Posterior vena cava (tissue), 2 donors: ENCODE measurements at places on chromosomes 1 and 21.

GRCh38 chr21:22711636-22712035 lies 1713.4 kb downstream of the NCAM2 start:
- no peak for DNase-seq

GRCh38 chr1:77489910-77490309 lies 192.5 kb downstream of the ZZZ3 start:
- no peak for DNase-seq

DNA sequence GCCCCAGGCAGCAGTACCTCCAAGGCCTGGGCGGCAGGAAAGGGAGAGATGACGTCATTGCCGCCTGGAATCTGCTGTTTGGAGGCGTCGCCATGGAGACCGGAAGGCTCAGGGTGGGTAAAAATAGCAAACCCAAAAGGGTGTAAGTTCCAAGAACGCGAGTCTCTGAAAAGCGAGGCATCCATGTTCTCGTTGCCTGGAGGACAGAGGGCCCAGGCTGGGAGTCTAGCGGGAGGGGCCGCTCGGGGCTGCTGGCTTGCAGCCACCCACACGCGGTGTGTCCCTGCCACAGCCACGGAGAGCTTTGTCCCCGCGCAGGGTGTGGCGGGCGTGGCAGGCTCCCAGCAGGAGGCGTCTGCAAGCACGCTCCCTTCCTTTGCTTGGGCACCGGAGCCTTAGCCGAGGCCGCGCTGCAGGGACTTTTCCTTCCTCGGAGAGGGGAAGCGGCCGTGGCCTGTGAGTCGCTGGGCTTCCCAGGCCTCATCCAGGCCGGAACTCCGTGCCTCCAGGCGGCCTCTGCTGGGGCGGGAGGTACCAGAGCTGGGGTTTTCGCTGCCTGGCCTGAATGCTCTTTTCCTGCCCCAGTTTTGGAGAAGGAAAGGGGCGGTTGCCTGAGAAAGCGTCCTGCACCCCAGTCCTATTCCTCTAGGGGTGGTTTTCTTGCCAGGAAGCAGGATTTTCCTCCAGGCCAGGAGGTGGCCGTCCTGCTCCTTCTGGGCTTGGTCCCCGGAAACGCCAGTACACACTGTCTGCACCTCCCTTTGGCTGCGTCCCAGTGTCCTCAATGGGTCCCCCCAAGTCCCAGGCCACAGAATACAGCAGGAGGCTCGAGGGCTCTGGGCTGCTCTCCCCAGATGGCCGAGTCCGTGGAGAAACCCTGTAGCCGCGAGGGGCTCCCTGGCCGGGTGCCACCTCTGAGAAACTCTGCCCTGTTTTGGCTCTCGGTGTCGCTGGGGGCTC lies 15.3 kb upstream of the SKI start:
- peak; percentile 97 for DNase-seq

GRCh38 chr1:59556802-59557548 lies 257.8 kb upstream of the HOOK1 start:
- DNase-seq: no peak

GRCh38 chr1:180862305-180862704 lies 50.4 kb upstream of the KIAA1614 start:
- no peak for DNase-seq

DNA sequence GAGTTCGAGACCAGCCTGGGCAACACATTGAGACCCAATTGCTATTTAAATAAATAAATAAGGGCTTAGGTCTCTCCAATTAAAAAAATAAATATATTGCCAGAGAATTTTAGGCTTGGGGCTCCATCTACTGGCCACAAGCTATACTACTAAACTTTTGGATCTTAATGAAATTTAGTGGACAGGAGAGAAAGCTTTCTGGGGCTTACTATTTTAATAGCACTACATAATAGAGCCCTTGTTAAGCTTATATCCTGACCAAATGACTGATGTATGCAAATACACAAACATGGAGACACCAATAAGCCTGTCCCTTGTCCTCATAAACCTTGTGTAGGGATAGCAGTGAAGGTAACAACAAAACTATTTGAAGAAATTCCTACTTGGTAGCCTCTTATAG lies 18.4 kb downstream of the CCT3 start:
- DNase-seq: no peak

GRCh38 chr1:33335020-33335419 lies 14.1 kb upstream of the A3GALT2 start:
- no peak for DNase-seq

GRCh38 chr1:229349463-229350385 lies 6.9 kb upstream of the CCSAP start:
- DNase-seq: no peak

DNA sequence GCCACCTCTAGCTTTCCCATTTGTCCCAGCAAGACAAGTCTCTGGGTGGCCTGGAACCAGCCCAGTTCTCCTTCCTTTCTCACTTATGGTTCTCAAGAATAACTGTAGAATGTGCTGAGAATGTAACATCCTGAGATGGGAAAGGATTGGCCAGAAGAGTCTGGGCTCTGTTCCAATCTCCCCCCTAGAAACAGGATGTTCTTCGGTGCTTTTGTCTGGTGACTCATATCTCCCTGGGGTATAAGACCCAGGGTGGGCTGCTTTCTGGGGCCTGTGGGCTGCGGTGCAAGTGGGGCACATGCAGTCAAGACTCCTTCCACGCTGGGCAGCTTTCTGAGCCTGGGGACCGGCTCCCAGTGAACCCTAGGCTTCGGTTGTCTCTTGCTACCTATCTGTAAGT lies 251.2 kb upstream of the POU3F1 start:
- DNase-seq: no peak

- DNase-seq: no peak
These were observed 472.7 kb downstream of the PLPP3 start for GRCh38 chr1:56106531-56107274.

DNA sequence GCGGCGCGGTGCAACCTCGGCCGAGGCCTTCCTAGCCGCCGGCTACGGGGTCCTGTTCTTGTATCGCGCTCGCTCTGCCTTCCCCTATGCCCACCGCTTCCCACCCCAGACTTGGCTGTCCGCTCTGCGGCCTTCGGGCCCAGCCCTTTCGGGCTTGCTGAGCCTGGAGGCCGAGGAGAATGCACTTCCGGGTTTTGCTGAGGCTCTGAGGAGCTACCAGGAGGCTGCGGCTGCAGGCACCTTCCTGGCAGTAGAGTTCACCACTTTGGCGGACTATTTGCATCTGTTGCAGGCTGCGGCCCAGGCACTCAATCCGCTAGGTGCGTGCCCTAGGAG lies 379 bp downstream of the PPCS start:
- DNase-seq: peak; percentile 85

DNA sequence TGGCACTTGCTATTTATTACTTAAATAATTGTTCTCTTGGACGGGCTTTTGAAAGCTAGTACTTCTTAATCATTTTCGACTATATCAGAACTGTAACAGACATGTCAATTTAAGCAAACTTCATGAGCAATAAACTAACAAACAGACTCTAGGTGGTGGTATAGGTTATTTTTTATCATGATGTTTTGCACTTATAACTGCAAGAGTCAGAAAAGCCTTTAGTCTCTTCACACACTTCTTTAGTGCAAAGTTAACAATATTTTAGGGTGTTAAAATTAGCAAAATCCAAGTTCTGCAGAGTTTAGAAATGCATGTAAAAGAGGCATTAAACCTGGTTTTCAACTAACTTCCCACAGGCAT lies 2.2 kb downstream of the NRIP1 start:
- DNase-seq: no peak

DNA sequence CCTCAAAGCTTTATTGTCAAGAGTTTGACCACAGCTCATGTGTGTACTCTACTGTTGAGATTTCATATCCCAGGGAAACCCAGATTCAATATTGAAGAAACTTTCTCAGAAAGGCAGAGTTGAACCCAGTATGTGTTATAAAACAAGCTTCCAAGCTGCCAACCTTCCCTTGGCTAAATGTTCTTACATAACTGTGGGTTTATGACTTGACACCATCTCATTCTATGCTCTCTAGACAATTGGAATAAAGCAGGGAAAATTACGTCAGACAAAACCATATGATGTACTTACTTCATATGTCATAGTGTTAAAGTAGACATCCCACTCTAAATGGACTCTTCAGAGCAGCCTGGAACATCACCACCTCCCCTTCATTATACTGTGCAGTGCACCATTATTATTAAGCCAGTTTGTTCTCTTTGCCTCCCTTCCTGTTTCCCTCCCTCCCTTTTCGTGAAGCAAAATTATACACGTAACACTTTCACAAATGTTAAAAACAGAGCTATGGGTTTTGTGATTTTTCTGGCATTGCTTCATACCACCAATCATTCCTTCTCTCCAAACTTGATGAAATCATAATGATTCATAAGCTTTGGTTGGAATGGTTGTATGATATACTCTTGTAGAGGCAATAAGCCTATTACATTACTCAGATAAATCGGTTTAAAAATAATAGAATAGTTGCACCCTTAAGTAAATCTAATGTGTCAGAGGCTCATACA lies 507.2 kb downstream of the LTN1 start:
- DNase-seq: no peak

GRCh38 chr1:95953015-95953414 lies 719.0 kb downstream of the RWDD3 start:
- DNase-seq: no peak

- no peak for DNase-seq
These were observed 102.4 kb downstream of the CNIH3 start for GRCh38 chr1:224718470-224719053.

DNA sequence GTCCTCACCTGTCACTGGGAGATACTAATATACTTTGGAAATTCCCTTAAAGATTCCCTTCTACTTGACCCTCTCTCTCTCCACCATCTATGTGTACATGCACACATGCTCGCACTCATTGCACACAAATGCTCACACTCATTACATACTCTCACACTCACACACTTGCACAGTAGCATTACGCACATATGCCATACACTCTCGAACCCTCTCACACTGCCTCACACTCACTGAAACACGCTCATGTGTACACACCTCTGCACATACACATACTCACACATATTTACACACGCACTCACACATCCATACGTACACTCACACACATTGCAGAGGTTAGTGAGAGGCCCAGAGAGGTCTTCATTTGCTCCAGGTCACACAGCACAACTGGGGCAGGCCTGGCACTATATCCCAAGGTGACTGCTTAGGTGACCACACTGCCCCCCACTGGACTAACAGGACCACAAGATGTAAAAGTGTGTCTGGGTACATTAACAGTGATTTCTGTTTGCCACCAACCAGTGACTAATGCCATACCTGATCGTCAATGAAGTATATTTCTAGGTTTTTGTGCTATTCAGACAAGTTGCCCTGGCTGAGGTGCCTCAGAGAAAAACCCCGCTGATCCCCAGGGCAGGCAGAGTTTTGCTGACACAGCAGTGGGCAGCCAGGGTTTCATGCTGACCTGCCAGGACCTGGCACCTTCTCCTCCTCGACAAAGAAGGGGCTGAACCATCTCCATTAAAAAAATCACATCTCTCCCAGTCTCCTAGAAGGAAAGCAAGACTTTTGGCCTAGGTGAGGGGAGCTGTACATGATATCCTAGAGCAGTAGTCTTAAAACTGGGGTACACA lies 28.5 kb upstream of the CAMK1G start:
- DNase-seq: no peak

GRCh38 chr1:62595647-62596046 lies 1.7 kb upstream of the ANGPTL3 start:
- no peak for DNase-seq

DNA sequence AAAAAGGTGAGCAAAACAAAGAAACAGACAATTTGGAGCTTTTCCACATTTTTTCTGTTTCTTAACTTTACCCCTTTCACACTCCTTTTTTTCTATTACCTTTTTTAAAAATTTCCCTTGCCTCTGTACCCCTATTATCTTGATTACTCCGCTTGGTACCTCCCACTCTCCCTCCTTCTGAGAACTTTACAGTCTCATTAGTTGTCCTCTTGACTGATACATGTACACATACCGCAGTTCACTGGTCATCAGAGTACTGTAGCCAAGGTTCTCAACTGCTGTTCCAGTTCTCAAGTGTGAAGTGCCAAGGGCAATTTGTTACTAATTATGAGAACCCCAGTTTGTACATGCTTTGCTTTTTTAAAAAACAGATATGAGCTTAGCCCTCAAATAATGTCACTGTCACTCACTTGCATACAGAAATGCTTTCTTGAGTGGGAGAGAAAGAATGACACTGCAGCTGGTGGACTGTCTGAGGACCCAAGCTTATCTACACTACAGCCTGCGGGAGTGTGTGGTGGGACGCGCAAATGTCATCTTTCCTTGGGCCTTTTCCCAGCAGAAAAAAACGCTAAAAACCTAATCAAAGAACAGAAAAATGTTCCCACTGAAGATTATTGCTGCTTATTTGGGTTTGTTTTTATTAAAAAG lies 160.8 kb downstream of the DISP1 start:
- no peak for DNase-seq

DNA sequence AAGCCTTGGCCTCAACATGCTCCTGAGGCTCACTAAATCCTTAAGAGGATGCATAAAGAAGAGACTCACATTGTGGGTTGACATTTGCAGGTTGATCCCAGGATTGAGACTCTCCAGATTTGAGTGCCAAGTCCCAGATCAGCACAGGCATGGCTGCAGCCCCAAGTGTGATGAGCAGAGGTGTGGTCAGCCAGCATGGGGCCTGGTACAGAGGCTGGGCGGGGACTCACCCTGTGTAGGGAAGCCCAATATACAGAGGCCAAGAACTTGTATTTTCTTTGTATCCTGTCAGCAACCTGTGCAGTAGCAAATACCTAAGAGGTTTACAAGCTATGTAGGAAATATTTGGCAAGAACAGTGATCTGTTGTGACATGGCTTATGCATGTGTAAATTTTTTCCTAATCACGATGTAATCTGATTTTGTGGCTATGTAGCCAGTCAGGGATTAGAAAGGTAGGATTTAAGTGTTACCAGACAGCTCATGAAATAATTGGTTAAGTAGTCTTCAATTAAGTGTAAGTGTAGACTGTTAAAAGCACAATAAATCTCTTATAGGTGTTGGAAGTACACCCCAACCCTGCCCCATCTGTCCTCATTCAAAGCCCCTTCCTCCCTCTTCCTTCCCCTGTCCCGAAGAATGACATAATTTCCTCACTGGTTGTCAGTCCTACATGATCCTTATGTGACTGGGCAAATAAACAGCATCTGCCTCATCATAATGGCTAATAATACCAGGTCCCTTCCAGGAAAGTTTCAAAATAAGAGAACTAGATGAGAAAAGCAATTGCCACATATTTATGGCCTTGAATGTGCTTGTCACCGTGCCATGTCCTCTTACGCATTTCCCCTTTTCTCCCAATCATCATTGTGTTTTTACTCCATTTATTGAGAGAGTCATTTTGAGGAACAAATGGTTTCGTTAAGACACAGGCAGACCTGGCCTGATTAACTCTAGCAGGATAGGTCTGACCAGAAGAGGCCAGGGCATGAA lies 120.9 kb downstream of the HLX start:
- no peak for DNase-seq

DNA sequence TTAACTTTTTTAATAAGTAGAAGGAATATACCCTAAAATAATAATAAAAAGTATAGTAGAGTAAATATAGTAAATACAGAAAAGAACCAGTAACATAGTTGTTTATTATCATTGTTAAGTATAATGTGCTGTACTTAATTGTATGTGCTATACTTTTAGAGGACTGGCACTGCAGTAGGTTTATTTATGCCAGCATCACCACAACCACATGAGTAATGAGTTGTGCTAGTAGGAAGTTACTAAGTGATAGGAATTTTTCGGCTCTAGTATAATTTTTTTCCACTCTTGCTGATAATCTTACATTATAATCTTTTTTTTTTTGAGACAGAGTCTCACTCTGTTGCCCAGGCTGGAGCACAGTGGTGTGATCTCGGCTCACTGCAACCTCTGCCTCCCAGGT lies 71.6 kb downstream of the IVNS1ABP start:
- no peak for DNase-seq

GRCh38 chr1:225449261-225449660 lies 21.4 kb upstream of the LBR start:
- DNase-seq: peak; percentile 64

GRCh38 chr1:9890224-9890731 lies 19.8 kb downstream of the CTNNBIP1 start:
- DNase-seq: no peak
